Fibroblast of skin of scalp (primary cell): ENCODE measurements at places on chromosomes 2 and 18.

DNA sequence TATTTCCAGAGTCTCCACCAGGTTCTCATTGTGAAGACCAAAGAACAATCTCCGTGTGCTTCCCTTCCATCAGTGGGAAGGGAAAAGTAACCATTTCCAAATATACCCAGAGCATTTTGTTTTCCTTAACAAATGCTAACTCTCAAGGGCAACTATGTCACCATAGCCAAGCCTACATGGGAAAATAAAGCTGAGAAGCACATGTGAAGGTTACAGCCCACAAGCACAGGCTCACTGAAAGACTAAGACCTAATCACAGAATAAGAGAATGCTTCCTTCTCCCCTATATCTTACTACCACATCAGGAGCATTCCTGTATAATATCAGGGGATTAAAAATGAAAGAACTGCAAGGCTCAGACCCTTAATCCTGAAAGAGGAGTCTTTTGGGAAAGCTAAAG is 28.2 kb downstream of the SP9 start:
- no peak for DNase-seq

- no peak for DNase-seq
These were observed 99.4 kb downstream of the WDSUB1 start for GRCh38 chr2:159187106-159187505.

DNA sequence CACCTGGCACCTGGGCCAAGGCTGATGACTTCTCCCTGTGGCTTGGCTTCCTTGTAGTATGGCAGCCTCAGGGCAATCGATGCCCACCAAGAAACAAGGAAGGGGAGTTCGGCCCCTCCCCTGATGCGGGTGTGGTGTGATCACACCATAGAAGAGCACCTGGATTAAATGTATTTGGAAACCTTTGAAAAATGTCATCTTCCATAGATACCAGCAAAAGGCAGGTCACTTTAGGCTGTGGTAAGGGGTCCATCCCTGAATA is 198.2 kb downstream of the CYP26B1 start:
- no peak for DNase-seq

DNA sequence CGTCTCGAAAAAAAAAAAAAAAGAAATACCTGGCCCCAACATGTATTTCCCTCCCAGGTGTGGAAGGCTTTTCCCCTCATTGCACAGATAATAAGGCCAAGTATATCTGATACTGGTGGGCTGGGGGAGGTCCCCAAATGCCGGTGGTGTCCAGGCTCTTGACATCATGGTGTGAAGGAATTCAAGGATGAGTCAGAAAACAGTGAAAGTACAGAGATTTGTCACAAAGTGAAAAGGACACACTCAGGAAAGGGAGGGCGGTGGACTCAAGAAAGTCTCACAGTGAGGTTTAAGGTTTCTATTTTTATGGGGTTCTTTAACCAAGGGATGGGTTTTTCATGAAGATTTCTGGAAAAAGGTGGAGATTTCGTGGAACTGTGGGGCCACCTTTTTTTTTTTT is 37.8 kb upstream of the FZD5 start:
- DNase-seq = peak; percentile 17

- no peak for DNase-seq
These were observed 41.5 kb downstream of the NCKAP5 start for GRCh38 chr2:133526530-133527300.

DNA sequence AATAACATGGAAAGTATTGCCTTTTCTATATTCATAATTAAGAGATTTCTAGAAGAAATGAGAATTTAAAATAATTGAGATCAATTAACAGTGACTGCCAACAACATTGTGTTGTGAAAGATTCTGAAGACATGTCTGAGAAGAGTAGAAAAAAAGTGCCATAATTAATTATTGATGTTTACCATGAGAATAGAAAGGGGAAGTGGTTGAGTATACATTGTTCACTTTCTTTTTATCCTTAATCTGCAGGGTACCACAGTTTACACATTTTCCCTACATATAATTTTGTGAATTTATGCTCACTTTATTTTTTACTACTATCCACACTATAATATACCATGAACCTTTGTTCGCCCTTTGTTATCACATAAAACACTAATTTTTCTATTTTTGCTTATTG is 47.1 kb upstream of the UBE2E3 start:
- no peak for DNase-seq

GRCh38 chr18:57081899-57082298 is 65.0 kb upstream of the BOD1L2 start:
- DNase-seq = no peak

DNA sequence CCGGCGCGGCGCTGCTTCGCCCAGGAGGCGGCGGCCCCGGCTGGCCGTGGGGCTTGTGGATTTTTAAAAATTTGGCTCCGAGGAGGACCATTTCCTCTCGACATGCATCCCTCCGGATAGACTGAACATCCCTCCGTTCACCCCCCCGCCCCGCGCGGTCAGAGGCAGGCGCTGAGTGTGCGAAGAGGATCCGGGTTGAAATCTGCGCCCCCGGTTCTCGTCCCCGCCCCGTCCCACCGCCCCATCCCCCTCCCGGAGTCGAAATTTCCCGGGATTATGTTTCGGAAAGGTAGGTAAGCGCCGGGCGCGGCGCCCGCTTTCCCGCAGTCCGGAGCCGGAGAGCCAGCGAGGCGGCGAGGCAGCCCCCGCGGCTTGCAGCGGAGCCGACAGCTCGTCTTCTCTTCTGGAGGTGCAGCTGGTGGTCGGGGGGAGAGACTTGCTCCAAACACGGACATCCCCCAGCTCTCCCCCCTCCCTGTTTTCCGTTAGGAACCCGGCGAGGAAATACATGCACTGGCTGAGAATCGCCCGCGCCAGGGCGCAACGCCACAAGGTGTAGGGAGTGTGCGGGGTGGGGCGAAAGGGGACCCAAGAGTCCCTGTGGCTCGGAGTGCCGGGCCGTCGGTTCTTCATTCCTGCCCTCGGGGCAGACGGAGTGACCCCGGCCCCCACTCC is at the start of gene PRKCE:
PRKCE (plus strand) TSS at position 261 of the 675 bp plus-strand sequence.
- no peak for DNase-seq

- no peak for DNase-seq
These were observed 201.4 kb downstream of the RBM43 start for GRCh38 chr2:151060287-151060686.

GRCh38 chr2:128306081-128306930 is 12.4 kb downstream of the HS6ST1 start:
- peak; percentile 90 for DNase-seq

DNA sequence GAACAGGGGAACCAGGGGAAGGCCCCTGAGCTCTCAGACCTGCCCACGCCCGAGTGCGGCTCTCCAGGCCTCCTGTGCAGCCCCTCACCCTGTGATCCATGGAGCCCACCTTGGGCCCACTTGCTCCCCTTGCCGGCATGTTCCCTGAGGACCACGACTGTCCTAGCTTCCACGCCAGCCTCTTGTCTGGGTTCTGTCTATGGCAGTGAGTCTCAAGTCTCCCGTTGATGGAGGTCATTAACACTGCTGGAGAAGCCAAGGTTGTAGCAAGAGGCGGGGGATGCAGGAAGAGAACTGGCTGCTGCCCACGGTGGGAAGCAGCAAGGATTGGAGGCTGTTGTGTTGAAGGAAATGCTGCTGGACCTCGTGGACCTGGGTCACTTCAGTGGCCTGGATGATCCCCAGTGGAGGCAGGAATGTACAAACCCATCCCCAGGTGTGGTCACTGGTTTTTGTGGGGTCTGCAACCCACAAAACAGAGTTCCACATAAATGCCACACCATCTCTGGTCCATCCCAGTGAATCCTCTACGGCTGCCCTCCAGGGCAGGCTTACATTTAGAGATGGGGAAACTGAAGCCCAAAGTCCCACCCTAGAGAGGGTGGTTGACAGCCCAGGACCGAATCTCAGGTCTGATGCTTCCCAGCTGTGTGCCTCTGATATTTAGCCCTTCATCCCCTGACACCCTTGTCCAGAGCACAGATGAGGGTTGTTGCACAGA is 150.3 kb downstream of the NDUFA10 start:
- DNase-seq = no peak

GRCh38 chr2:208479342-208479741 is 72.8 kb downstream of the PTH2R start:
- no peak for DNase-seq

GRCh38 chr18:48629730-48630324 is 91.0 kb downstream of the CTIF start:
- peak; percentile 100 for DNase-seq

DNA sequence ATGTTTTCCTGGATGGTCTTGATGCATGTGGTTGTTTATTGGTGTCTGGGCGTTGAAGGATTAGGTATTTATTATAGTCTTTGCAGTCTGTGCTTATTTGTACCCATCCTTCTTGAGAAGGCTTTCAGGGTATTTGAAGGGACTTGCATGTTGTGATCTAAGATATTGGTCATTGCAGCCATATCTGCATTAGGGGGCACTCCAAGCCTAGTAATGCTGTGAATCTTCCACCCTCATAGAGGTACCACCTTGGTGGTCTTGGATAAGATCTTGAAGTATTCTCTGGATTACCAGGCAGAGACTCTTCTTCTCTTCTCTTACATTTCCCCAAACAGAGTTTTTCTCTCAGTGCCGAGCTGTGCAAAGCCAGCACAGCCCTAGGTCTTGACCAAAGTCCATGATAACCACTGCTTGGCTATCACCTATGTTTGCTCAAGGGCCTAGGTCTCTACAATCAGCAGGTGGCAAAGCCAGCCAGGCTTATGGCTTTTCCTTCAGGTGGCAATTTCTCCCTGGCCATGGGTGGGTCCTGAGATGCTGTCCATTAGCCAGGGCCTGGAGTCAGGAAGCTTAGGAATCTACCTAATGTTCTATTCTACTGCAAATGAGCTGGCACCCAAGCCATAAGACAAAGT is 15.4 kb upstream of the PPP1R1C start:
- DNase-seq = no peak

- no peak for DNase-seq
These were observed 14.4 kb upstream of the KLHL30 start for GRCh38 chr2:238123991-238124470.

DNA sequence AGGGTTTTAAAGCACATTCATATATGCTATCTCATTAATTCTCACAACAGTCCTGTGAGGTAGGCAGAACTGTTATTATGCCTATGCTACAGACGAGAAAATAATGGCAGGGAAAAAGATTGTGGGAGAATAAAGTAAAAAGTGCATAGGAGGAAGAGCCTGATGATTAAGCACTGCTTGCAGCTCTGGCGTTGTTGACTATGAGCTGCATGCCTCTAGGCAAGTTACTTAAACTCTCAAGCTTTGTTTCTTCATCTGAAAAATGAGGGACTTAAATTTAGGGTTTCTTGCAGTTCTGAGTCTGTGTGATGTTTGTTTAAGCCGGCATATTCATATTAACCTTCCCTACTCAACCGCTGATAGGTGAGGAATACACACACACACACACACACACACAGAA is 51.6 kb upstream of the RAPH1 start:
- no peak for DNase-seq

DNA sequence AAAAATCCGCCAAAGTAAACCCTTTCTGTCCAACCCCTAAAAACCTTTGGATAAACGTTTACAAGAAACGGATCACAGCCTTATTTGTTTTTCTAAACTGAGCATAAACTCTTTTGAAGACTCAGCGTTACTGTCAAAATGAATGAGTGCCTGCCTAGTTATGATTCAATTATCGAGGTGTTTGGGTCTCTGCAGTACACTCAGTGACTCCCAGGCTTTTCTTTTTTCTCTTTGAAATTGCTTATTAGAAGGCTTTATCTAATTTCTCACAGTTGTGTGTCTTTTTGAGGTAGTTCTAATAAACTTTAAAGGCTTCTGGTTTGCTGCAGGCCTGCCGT is 663 bp downstream of the RHBDD1 start:
- no peak for DNase-seq

GRCh38 chr2:152005607-152006006 is 93.2 kb downstream of the CACNB4 start:
- no peak for DNase-seq

- DNase-seq = no peak
These were observed 119.0 kb downstream of the CERS6 start for GRCh38 chr2:168574856-168575630.

DNA sequence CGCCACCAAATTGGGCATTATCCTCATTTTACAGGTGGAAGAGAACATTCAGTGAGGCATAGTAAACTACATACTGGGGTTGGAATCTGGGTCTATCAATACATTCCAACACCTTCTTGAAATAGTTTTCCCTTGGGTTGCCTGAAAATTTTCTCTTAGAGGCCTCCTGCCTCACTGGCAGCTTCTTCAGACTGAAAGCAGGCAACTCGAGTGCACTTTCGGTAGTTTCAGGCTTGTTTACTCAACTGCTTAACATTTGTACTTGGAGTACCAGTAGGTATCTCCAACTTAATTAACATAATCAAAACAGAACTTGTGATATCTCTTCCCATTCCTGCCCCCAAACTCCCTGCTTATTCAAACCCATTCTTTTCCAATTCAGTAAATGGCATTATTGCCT is 36.2 kb upstream of the C2orf74 start:
- DNase-seq = no peak

- no peak for DNase-seq
These were observed 288.9 kb downstream of the SLC4A3 start for GRCh38 chr2:219916281-219916680.

- no peak for DNase-seq
These were observed 73.3 kb downstream of the OSBPL6 start for GRCh38 chr2:178267660-178268059.

DNA sequence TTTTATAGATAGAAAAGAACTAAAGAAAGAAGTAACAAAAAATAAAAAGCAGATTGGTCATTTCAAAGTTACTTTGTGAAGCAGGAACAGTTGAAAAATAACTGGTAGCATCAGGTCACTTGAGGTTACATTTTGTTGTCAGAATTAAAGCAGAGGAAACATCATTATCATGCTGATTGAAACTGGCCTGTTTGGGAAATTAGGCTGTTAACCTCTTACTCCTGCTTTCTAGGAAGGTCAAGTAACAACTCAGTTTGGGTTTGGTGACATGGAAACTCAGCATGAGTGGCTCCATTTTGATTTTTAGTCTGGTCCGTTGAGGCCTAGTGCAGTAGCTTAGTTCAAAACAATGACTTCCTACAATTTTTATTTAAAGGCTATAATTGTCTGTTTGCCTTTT is 1383.5 kb downstream of the DPP10 start:
- DNase-seq = no peak

DNA sequence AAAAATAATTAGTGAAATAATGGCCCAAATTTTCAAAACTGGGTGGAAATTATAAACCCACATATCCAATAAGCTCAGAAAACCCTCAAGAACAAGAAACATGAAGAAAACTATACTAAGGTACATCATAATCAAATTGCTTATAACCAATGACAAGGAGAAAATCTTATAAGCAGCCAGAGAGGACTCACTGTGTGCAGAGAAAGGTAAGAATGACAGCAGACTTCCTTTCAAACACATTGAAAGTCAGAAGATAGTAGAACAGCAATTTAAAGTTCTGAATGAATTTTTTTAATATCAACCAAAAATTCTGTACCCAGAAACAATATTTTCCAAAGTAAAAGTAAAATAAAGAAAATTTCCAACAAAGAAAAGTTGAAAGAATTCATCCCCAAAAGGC is 197.7 kb upstream of the RAB12 start:
- DNase-seq = no peak

DNA sequence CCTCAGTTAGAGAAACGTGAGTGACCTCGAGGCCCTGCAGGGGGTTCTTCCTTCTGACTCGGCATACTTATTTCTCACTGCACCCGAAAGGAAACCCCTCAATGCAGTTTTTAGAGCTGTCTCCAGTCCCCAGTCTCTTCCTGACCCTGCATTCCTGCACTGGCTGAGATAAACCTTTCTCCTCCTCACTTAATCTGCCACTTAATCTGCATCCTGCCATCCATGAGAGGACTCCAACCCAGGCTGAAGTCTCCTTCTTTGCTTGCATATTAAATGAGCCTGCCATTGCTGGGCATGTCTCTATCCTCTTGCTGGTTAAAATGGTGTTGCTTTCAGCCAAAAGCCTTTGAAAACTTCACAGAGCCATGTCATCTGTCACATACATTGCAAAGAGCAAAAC is 125.6 kb upstream of the GATA6 start:
- DNase-seq = no peak

GRCh38 chr2:70751881-70752280 is 16.1 kb downstream of the ADD2 start:
- no peak for DNase-seq
